ENCODE measurements at places on chromosomes 1 and 21.

DNA sequence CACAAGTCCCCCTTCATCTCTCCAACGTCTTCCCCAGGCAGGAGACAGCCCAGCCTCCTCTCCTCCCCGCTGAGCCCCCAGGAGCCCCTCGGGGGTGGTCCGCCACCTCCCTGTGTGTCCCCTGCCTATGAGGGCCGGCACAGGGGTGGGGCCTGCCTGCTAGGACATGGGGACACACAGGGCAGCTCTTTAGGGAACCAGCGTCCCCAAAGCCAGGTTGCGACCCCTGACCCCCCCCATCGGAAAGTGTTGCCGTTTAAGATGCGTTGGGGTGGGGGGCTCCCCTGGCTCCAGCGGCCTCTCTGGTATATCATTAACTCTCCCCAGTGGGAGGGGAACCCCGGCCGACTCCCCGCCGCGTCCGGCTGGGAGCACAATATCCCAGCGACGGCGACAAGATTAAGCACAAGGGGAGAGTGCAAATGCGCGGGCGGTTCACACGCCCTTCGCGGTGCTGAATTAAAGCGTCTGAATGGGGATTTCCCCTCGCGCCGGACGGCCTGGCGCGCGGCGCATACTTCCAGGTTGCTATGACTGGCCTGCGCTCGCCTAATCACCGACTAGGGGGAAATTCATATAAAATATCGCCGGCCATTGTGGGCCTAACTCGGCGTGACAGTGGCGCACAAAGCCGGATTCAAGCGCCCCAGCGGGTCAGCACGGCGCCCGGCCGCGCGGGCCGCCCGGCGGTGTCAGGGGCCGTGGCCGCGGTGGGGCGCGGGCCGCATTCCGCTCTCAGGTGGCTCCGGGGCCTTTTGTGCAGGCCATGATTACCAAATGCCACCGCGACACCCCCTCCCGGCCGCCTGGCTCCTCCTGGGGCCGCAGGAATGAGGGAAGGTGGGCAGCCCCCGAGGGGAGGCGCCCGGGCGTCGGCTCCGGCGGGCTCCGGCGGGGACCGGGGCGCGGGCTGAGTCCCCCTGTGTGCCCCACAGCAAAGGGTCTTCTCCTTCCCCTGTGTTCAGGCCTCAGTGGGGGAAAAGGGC lies 30.9 kb downstream of the WNT3A start:
- DNase-seq, result no peak

GRCh38 chr21:20641241-20641640 lies 357.0 kb upstream of the NCAM2 start:
- DNase-seq, result no peak

DNA sequence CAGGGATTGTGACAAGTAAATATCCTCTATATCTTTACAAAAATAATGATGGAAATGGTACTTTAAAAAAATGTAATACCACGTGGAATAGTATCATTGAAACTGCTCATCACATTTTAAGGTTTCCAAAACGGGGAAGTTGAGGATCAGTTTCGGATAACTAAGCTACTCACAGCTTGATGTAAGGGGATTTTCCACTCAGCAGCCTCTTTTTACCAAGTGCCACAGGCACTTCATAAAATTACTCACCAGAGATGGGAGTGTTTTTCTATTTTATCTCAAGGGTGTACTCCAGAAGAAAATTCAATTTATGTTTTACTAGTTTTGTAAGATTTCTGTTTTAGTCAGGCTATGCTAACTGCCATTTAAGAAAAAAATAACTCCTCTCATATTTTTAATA lies 91.7 kb downstream of the TPR start:
- no peak for DNase-seq

DNA sequence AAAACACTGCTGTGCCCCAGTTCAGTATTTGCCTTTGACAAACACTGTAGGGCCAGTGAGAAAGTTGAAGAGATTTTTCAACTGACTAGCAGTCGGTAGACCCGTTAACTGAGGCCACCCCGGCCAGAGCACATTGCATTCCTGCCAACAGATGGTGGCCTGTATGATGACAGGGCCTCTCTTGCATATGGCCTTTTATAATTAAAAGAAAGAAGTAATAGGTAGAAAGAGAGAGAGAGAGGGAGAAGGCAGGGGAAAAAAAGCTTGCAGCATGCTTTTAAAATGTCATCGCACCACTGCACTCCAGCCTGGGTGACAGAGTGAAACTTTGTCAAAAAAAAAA lies 4.7 kb upstream of the C1orf174 start:
- no peak for DNase-seq

- no peak for DNase-seq
These were observed 124.7 kb upstream of the ARHGEF16 start for GRCh38 chr1:3329640-3330281.

- no peak for DNase-seq
These were observed 3.8 kb downstream of the FBXO2 start for GRCh38 chr1:11650331-11650991.

DNA sequence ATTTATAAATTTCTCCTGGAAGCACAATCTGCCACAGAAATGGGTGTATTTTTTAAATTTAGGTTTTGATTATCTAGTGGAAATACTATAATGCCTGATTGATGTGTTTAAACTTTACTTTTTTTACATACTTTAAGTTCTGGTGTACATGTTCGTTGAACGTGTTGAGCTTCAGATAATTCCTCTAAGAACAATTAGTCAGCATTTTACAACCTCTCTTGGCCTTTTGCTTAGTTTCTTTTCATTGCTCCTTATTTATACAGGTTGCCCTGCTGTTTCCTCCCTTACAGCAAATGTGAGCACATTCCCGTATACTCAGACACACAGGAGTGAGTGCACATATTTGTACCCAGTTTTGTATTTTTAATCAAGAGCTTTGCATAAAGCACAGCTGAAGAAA lies 1038.9 kb downstream of the BRINP3 start:
- no peak for DNase-seq

DNA sequence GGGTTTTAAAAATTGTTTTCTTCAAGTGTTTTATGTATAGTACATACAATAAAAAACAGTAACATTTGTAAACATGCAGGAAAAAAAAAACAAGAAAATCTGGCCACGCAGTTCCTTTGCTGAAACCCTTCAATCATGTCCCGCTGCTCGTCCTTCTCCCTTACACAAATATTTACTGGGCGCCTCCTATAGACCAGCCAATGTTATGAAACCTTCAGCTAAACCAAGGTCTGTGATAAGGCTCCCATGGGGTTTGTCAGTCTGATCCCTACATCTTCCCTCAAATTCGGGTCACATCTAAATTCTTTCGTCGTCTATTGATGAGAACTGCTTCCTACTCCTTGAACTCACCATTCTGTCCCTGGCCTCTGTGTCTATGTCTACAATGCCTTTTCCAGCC lies 583.9 kb downstream of the SMYD3 start:
- no peak for DNase-seq

DNA sequence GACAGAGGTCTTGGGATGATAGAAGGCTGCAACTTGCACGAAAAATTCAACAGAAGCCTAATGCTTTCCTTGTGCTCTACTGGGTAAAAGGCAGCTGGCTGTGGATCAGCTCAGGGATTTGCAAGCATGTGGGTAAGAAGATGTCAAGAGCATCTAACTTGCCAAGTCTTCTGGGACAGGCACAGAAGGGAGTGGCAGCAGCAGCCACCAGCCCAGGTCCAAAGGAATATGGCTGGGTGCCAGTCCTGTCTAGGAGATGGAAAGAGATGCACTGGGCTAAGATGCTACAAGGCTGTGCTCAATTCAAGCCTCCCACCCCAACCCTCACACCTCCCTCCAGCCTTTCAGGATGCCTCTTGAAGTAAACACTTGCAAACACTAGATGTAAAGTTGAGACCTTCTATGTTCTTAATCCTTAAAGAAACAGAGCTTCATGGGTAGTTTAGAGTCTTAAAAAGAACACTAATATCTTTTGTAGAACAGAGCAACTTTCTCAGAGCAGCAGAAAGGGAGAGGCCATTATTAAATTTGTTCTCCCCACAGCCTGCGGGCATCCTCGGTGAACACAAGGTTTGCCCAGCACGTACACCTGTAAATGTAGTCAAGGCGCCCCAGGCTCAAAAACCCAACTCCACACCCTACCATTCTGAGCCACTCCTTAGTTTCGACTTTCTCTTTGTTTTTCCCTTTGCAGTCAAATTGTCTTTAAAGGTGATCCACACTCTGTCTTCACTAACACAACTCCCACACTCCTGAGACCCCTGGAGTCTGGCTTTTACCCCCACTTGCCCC lies 64.6 kb upstream of the BCAR3 start:
- DNase-seq, result no peak

Data from GM04503 (cell line).